ENCODE measurements at places on chromosomes 12 and 14.

DNA sequence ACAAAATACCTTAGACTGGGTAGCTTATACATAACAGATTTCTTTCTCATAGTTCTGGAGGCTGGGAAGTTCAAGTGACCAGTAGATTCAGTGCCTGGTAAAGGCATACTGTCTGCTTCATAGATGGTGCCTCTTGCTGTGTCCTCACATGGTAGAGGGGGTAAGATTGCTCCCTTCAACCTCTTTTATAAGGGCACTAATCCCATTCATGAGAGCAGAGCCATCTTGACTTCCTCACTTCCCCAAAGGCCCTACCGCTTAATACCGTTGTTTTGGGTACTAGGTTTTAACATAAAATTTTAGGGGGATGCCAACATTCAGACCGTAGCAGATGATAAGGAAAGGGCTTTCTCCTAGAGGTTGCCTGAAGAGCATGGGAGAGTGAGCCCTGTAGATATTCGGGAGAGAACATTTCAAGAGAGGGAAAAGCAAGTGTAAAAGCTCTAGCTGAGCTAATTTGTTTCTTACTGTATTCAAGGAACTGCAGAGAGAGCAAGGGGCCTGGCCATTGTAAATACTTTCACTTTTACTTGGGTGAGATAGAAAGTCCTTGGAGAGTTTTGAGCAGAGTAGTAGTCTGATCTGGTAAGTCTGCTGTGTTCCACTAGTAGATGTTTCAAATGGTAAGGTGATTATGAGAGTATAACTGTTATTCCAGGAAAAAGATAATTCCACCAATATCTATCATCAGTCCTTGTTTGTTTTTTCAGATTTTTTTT is 27.3 kb downstream of the FRS2 start:
- DNase-seq = peak; percentile 40

DNA sequence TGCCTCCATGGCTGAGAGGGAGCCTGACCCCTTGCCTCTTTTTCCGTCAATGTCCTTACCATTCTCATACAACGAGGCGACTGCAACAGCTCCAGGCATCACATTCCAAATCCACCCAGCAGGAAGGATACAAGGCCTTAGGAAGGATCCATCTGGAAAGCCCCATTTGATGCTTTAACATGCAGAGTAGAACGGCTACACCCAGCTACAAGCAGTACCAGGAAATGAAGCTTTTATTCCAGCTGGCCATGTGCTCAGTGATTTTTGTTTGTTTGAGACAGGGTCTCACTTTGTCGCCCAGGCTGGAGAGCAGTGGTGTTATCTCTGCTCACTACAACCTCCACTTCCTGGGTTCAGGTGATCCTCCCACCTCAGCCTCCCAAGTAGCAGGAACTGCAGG is 124.8 kb downstream of the TMEM132D start:
- DNase-seq = no peak

DNA sequence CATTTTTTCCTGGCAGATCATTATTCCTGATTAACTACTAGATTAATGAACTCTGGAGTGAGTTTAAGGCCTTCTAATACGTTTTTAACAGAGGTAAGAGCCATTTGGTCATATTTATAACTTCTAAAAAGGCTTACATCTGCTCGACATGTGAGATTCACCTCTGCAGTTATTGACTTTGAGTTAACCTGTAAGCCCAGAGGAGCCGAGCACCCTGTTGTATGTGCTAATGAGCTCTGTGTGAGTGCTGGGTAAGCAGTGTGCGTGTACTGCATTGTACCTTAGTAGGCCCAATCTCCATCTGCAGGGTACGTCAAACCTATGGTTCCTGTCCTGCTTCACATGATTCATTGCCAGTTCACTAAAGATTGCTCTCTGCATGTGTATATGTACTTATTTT is 18.9 kb downstream of the SLC4A8 start:
- no peak for DNase-seq

- DNase-seq = no peak
Observed at GRCh38 chr14:31921721-31922120, 155.4 kb upstream of the ARHGAP5 start.

DNA sequence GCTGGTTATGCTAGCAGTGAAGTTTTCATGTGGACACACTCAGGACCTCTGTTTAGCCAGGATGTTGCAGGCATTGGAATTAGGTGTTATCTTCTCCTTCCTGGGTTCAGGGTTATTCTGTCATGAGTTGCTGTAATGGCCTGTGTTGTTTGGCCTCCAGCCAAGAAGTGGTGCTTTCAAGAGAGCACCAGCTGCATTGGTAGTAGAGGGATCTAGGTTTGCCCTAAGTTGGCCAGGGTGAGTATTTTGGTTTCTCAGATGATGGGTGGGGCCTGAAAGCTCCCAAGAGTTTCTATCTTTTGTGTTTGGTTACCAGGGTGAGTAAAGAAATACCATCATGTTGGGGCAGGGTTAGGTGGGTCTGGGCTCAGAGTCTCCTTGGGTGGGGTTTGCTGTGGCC is 2.7 kb upstream of the GZMH start:
- peak; percentile 11 for DNase-seq

- no peak for DNase-seq
Observed at GRCh38 chr14:69141550-69141949, 11.4 kb downstream of the DCAF5 start.

DNA sequence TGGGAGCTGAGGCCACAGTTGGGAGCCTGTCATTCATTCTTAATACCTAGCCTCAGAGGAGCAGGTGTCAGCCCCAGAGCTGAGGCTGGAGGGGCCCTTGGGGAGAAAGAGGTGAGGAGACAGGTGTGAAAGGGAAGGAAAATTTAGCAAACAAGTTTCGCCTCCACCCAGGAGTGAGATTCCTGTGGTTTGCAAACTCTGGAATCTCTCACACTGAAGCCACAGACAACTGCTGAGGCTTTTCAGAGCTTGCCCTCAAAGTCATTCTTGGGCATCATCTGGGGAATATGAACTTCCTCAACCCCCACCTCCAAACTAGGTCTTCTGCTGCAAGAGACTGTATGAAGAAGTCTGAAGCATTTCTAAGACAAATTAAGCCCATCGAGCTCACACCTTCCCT is 589.5 kb upstream of the TBX3 start:
- no peak for DNase-seq

GRCh38 chr14:75155169-75155568 is 21.2 kb downstream of the TMED10 start:
- no peak for DNase-seq

DNA sequence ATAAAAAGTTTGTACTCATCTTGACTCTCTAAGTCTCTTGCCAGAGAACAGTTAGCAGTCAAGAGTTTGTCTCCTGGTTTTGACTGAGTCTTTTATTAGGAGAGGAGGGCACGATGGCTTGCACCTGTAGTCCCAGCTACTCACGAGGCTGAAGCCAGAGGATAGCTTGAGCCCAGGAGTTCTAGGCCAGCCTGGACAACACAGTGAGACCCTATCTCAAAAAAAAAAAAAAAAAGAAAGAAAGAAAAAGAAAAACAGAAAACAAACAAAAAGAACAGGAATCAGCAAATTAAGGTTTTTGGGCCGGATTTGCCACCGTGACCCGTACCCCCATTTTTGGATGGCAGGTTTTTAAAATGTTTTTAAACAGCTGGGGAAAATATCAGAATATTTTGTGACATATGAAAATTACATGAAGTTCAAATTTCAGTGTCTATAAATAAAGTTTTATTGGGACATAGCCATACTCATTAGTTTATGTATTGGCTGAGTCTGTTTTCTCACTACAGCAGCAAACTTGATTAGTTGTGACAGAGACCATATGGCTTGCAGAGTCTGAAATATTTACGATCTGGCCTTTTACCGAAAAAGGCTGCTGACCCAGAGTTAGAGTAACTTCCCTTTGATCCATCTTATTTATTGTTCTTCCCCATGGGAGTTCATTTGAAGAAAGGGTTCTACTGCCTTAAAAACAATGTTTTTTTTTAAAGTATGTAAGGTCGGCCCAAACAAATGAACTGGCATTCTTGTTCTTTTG is 31.2 kb downstream of the VEZT start:
- DNase-seq = no peak

DNA sequence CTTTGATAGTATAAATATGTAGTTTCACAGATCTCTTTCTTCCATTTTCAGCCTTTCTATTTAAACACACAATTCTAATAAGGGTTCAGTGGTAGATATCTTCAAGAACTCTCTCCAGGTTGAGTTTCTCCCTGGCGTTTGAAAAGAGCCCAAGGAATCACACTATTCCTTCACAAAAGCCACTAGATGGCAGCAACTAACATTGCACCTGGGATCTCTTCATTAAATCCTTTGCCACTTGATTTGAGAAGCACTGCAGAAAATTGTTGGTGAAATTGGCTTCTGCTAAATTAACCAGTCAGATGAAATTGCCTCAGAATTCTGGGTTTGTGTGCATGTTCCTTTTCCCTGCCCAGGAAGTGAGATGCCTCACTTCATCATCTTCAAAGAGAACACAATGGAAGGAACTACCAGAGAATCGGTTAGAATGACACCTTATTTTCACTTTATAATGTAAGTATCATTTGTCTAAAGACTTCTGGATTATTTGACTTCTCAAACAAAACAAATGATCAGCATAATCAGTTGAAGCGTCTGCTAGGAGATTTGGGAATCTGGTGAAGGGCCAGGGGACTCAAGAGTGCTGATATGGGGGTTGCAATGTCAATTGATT is 6.8 kb downstream of the CCDC198 start:
- DNase-seq = peak; percentile 36

DNA sequence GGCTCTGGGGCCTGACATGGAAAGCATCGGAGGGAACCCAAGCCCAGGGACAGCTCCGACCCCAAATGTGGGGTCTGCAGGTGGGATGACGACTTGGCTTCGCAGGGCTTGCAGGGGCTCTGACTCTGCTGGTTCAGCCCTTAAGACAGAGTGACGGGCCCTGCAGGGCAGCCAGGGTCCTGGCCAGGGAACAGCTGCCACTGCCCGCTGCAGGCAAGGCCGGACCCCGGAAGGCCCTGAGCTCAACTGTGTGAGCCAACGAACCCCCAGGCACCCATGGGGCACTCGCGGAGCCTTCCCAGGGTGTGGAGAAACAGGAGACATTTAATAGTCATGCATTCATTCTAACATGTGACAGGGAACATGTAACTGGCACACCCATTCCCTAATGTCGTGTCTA is 120.7 kb downstream of the PIWIL1 start:
- no peak for DNase-seq

GRCh38 chr12:87509237-87509820 is 519.9 kb downstream of the C12orf50 start:
- peak; percentile 3 for DNase-seq

GRCh38 chr12:117090816-117091711 is 8.2 kb downstream of the TESC start:
- DNase-seq = no peak

- DNase-seq = no peak
Observed at GRCh38 chr12:67634303-67634761, 14.2 kb upstream of the DYRK2 start.

DNA sequence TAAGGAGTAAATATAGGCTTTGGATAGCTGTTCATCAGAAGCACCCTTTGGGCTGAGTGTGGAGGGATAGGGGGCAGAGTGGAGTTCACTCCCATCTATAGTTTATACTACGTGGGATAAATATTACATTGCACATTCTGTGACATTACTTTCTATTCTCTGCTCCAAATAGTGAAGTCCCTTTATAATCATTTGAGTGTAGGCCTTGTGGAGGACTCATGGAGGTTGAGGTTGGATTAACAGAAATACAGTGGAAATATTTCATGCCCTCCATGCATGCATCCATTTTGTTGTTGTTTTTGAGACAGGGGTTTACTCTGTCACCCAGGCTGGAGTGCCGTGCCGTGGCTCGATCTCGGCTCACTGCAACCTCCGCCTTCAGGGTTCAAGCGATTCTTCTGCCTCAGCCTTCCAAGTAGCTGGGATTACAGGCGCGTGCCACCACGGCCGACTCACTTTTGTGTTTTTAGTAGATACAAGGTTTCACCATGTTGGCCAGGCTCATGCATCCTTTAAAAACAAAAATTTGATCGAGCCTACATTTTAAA is 1.4 kb downstream of the CHPT1 start:
- DNase-seq = no peak

GRCh38 chr12:81991868-81992267 is 232.7 kb upstream of the PPFIA2 start:
- no peak for DNase-seq

DNA sequence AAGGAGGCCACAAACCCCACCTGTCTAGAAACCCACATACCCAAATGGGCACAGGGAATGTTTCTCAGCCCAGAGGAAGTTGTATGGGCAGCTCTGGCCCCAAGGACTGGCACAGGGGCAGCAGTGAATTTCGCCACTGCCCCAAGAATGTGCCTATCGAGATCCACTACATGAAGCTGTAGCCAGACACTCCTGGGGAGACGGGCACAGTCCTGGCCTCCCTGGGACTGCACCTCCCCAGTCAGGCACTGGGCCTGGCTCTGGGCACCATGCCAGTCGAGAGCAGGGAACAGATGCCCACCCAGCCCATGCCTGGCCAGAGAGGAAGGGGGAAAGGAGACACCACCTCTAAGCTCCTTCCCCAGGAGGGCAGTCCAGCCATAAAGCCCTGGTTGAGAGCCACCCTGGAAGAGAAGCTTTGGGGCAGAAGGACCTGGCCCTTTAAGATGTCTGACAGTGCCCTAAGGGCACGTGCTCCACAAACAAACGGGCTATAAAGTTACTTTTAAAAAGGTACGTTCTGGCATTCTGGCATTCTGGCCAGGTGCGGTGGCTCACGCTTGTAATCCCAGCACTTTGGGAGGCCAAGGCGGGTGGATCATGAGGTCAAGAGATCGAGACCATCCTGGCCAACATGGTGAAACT is 8.4 kb downstream of the ADCY6 start:
- no peak for DNase-seq

- peak; percentile 66 for DNase-seq
Observed at GRCh38 chr12:68158432-68158831, 1.1 kb downstream of the IFNG start.

DNA sequence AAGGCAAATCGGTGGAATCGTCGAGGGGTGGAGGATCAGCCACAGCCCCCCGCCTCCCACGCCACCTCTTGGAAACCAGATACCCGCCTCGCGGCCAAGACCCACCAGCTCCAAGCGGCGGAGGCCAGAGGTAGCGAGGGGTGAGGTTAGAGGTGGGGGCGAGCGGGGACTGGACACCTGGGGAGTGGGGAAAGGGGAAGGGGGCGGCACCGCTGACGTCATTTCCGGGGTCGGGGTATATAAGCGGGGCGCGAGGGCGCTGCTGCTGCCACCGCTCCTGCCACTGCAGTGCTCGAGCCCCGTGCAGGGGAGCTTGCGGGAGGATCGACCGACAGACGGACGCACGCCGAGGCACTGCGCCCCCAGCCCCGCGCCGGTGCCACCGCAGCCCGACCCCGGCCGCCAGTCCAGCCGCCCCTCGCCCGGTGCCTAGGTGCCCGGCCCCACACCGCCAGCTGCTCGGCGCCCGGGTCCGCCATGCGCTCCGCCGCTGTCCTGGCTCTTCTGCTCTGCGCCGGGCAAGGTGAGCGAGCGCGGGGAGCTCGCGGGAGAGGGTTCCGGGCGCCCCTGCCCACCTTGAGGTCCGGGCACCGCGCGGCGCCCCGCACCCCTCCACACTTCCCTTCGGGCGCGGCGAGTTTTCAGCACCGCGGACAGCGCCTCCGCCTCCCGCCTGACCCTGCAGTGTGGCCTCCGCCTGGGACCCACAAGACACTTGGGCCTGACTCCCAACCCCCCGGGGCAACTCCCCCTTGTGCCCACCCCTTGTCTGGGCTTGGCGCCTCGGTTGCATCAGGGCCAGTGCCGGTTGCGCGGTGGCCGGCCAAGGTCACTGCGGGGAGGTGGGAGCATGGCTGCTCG is at the start of gene CHGA:
CHGA (plus strand) TSS at position 268 of the 861 bp plus-strand sequence; CDS start at position 478, 210 bp downstream.
- DNase-seq = no peak

GRCh38 chr12:89880690-89881350 is 172.2 kb upstream of the ATP2B1 start:
- peak; percentile 89 for DNase-seq

- no peak for DNase-seq
Observed at GRCh38 chr14:35940291-35940690, 114.2 kb downstream of the BRMS1L start.

Data from NAMALWA (cell line).